Activated naive CD4-positive, alpha-beta T cell treated with anti-CD3 and anti-CD28 coated beads for 36 hours (primary cell): ENCODE measurements at places on chromosomes 2 and 18. TPM values are rescaled to one million over a fixed set of nuclear protein-coding genes. Genes with fewer than 3 reads are reported as not detected.

DNA sequence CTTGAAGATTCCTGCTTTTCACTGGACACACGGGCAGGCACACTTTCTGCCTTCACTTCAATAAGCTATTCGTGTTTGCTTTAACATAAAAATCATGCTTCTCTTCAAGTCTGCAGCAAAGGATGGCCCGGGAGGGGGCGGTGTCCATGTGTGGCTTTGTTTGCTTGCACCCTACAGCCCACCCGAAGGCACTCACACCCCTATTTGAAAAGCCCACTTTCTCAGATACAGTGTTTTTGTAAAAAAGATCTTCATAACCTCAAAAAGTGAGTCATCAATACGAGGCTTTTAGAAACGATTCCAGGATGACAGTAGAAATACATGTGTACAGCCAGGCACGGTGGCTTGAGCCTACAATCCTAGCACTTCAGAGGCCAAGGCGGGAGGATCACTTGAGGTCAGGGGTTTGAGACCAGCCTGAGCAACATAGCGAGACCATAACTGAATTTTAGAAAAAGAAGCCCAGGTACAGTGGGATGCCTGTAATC, 36.5 kb upstream of the HPCAL1 start:
- H3K4me1 ChIP-seq, result peaks cover 7% of the 10 kb centered on the region
- no peaks in the 10 kb centered on the region for H3K27me3 ChIP-seq
- no peak overlapping the region for H3K27ac ChIP-seq
- H3K4me3 ChIP-seq, result no peak overlapping the region
- no peak for DNase-seq

DNA sequence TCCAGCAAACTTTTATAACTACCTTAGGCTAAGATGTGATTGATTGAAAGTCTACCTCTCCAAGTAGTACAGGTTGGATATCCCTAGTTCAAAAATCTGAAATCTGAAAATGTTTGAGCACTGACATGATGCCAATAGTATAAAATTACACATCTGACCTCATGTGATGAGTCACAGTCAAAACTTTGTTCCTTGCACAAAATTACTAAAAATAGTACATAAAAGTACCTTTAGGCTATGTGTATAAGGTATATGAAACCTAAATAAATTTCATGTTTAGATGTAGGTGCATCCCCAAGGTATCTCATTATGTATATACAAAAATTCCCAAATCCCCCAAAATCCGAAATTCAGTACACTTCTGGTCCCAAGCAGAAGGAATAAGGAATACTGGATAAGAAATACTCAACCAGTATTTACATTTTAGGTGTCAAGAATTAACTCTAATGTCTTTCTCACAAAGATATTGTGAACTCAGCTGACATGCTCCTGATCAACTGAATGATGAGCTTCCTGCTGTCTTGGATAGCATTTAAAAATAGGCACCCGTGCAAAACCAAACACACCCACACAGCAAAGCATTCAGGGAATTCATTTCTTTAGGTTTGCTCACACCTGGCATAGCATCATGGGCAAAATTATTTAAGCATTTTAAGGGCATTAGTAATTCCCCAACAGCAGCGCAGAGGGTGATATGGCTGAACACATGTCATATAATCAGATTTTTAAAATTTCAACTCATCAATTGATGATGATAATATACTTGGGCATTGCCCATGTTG, 497.4 kb upstream of the MEIS1 start:
- H3K4me1 ChIP-seq, result no peaks in the 10 kb centered on the region
- H3K27ac ChIP-seq, result no peak overlapping the region
- no peak for DNase-seq
- peaks cover 3% of the 10 kb centered on the region for H3K27me3 ChIP-seq
- H3K36me3 ChIP-seq, result no peaks in the 10 kb centered on the region

GRCh38 chr2:234157817-234158588, 107.5 kb downstream of the SPP2 start:
- H3K27ac ChIP-seq, result no peak overlapping the region
- no peaks in the 10 kb centered on the region for H3K36me3 ChIP-seq
- no peak for DNase-seq
- H3K27me3 ChIP-seq, result no peaks in the 10 kb centered on the region

- no peaks in the 10 kb centered on the region for H3K4me1 ChIP-seq
- H3K36me3 ChIP-seq, result no peaks in the 10 kb centered on the region
- H3K27ac ChIP-seq, result no peak overlapping the region
- H3K27me3 ChIP-seq, result no peaks in the 10 kb centered on the region
- no peak overlapping the region for H3K4me3 ChIP-seq
Measured at GRCh38 chr2:204835786-204836185, 290.5 kb downstream of the PARD3B start.

DNA sequence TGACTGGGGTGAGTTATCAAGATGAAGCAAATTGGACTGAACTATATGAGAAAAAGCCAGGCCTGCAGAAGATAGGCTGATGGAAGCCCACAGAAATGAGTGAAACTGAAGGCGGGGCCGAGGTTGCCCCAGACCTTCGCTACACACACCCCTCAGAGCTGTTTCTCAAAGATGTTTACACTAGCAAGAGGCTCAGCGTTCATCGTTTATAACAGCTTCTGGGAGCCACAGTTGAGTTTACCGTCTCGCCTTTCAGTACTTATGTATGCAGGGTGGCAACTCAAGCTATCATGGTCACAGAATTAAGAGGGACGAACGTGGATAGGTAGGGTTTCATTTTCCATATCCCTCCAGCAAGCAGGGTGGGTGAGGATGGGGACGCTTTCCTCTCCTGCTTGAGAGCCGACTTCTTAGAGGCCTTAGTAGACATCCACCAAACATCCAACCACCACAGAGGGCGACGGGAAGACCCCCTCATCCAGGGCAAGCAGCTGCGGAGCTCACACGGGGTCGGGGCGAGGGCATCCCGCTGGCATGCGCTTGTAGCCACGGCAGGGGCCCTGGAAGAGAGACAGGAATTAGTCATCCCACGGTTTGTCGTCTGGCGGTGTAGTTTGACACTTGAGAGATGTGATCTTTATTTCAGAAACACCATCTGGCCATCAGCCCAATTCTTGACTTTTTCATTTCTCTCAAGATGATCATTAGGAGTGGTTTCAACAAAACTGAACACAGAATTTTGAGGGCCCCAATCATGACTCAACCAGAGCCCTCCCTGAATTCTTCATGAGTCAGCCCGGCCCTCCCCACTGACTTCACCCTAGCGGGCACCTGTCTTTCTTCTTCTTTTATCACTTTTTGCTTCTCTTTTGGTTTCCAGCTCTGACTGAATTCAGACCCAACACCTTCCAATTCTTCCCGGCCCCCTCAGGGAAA, 109.1 kb upstream of the CTDP1 start:
- H3K36me3 ChIP-seq, result peaks cover 2% of the 10 kb centered on the region
- H3K4me3 ChIP-seq, result no peak overlapping the region
- no peaks in the 10 kb centered on the region for H3K27me3 ChIP-seq
- no peak overlapping the region for H3K27ac ChIP-seq
- DNase-seq, result peak; percentile 34

- no peak for DNase-seq
- H3K36me3 ChIP-seq, result peaks cover 7% of the 10 kb centered on the region
- H3K27me3 ChIP-seq, result peaks cover 19% of the 10 kb centered on the region
- no peak overlapping the region for H3K27ac ChIP-seq
- peaks cover 3% of the 10 kb centered on the region for H3K4me1 ChIP-seq
- H3K4me3 ChIP-seq, result no peak overlapping the region
Measured at GRCh38 chr2:128469875-128470274, 151.2 kb upstream of the HS6ST1 start.

DNA sequence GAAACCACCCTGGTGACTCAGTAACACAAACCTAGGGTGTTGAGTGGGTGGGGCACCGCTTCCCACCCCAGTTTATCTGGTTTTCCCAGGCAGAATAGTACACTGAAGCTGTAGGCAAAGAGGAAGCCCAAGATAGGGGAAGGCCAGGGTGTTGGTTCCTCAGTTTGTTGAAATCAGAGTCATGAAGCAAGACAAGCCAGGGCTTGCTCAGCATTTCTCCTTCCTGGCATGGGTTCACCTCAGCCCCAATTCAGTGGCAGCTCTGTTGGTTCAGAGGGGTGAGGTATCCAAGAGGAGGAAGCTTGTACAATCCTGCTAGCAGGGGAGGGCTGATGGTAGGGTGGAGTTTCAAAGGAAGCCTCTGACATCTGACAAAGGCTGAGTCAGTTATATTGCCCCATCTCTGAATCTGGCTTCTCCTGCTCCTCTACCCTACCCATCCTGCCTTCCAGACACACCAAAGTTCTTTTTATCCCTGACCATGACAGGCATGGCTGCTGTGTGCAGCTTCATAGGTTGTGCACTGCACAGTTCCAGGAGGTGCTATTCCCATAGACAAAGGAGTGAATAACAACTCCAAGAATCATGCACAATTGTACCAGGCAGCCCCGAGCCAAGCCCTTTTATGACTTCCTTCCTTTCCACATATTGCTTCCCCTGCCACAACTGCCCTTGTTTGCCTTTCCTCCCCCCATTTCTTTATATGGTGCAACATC, 24.9 kb upstream of the RAB10 start:
- peak; percentile 12 for DNase-seq
- H3K27ac ChIP-seq, result no peak overlapping the region
- H3K4me3 ChIP-seq, result no peak overlapping the region
- H3K4me1 ChIP-seq, result peaks cover 2% of the 10 kb centered on the region

DNA sequence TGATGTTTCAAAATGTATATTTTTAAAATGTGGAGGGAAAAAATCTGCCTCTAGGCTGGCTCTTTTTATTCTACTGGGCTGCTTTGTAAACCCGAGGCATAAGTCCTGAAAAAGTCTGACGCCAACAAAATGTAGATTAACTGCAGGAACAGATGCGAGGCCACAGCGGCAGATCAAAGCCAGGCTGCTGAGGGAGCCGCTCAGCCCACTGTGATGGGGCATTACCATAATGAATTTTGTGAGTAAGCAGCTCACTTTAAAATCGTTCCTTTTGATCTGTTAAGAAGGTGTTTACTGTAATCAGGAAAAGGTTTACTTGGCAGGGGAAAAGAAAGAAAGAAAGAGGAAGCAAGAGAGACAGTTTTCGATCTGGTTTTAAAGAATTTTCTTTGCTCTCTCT, 269.0 kb downstream of the ICOS start:
- H3K4me3 ChIP-seq, result no peak overlapping the region
- DNase-seq, result peak; percentile 14
- peaks cover 6% of the 10 kb centered on the region for H3K27me3 ChIP-seq
- no peaks in the 10 kb centered on the region for H3K36me3 ChIP-seq
- H3K4me1 ChIP-seq, result peaks cover 2% of the 10 kb centered on the region
- no peak overlapping the region for H3K27ac ChIP-seq

GRCh38 chr2:198371921-198372543, 567.6 kb downstream of the PLCL1 start:
- H3K27me3 ChIP-seq, result peaks cover 9% of the 10 kb centered on the region
- H3K4me1 ChIP-seq, result peaks cover 6% of the 10 kb centered on the region
- DNase-seq, result no peak
- no peak overlapping the region for H3K4me3 ChIP-seq

GRCh38 chr18:36732264-36732663, 96.5 kb downstream of the TPGS2 start:
- DNase-seq, result no peak
- H3K27me3 ChIP-seq, result peaks cover 6% of the 10 kb centered on the region
- no peaks in the 10 kb centered on the region for H3K4me1 ChIP-seq
- H3K4me3 ChIP-seq, result no peak overlapping the region
- no peaks in the 10 kb centered on the region for H3K36me3 ChIP-seq
- H3K27ac ChIP-seq, result no peak overlapping the region

DNA sequence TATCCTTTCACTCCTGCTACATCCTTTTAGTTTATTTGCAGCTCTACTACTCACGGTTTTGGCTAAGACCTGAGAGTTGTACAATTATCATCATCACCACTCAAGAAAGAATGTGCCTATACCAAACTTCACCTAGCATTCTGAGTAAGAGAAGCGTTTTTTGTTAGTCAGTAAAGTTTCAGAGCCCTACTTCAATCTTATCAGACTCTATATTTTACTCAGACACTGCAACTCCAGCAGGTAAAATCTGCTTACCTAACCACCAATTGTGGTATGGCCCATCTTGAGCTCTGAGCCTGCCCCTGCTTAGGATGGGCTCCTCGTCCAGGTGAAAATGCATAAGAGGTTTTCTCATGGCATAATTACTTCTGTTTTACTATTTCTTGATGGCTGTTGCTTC, 37.1 kb downstream of the ICOS start:
- peak; percentile 45 for DNase-seq
- no peak overlapping the region for H3K27ac ChIP-seq
- H3K4me3 ChIP-seq, result no peak overlapping the region
- H3K27me3 ChIP-seq, result no peaks in the 10 kb centered on the region

Gene ERMN
- total RNA-seq, result 1.6 TPM

Gene TPGS2
- total RNA-seq, result 71.5 TPM

Gene CDK5R2
- total RNA-seq, result not detected

Gene TMEM178A
- total RNA-seq, result 0.55 TPM

Gene SMAD7
- 7.0 TPM for total RNA-seq

Gene FBXO36
- 1.9 TPM for total RNA-seq

Gene GAD1
- total RNA-seq, result 0.86 TPM

Gene LYG2
- total RNA-seq, result not detected

Gene RBMS1
- total RNA-seq, result 29.1 TPM
